ENCODE measurements at places on chromosomes 11 and 22. TPM values are rescaled to one million over a fixed set of nuclear protein-coding genes. Genes with fewer than 3 reads are reported as not detected.
A peak's percentile ranks its signal among the peaks of the same experiment; 100 is the strongest.

DNA sequence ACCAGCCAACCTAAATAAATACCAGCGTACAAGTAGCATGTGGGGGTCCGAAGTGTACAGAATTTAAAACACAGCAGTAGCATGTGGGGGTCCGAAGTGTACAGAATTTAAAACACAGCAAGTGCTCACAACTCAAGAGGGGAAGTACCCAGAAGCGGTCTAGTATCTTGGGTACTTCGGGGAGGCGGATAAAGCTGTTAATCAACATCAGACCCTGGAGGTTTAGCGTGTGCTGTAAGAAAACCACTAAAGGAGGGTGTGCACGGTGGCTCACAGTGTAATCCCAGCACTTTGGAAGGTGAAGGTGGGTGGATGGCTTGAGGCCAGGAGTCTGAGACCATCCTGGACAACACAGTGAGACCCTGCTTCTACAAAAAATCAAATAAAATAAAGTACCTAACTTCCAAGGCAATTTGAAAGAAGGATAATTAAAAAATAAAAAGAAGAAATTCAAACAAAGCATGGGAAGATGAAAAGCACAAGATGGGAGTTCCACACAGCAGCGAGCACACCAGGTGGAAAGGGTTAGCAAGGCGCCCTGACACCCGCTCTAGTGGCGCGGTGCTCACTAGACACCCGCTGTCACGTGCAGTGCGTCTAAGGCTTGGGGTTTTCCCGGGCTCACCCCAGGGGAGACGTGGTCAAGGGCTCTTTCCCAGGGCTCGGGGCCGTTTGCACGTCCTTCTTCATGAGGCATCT is 35.0 kb upstream of the MOB2 start:
- DNase-seq, result no peak

DNA sequence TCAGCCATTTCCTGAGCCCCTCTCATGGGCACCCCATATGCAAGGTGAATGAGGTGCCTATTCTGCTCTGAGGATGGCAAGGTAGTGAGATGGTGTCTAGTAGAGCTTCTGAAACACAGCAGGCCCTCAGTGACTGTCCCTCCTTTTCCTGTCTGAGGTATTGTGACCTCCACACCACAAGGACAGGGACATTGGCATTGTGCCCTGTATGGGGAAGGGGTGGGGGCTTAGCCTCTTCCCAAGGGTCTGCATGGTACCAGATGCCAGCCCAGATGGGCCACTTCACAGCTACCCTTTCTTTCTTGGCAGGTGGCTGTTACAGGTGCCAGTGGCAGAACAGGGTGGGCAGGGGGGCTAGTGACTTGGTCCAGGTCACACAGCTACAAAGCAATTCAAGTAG is 78.8 kb downstream of the CABIN1 start:
- DNase-seq, result no peak

GRCh38 chr11:33700063-33700501 is 544 bp downstream of the C11orf91 start:
- no peak for DNase-seq

- DNase-seq, result no peak
Measured at GRCh38 chr22:39254122-39254521, 9.3 kb upstream of the PDGFB start.

DNA sequence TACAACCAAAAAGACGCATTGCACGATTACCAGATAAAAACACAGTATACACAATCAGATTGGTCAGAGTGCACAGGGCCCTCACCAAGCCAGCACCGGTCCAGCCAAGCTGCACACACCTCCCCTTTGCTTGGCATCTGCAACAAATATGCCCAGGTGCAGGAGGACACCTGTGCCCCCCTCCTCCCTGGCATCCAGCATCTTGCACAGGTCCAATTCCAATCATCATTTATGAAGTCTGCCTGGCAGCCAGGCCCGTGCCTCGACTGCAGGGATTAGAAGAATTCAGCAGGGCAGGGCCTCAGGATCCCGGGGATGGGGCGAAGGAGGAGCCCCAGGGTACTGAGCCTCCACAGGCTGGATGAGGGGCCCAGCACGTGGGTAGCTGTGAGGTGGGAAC is 302.1 kb downstream of the CTTN start:
- no peak for DNase-seq

The CABP4 gene
- total RNA-seq, result not detected

- DNase-seq, result peak; percentile 70
Measured at GRCh38 chr11:65503949-65504673, 5.3 kb downstream of the MALAT1 start.

GRCh38 chr11:65545853-65546216 is 12.3 kb downstream of the LTBP3 start:
- no peak for DNase-seq

The SPI1 gene
- total RNA-seq, result not detected

DNA sequence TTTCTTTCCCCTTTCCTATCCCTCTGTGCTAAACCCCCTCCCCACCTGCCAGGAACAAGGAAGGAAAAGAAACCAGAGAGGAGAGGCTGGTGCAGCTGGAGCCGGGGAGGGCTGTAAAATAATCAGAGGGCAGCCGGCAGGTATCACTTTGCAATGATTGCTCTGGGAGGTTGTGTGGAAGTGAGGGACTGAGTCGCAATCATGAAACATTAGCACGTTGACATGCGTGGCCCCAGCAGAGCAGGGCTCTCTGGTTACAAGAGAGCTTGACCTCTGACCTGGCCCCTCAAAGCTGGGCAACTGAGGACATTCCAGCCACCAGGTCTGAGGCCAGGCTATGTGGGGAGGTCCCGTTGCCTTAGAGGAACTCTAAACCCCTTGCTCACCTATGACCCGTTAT is 170.8 kb upstream of the BDNF start:
- DNase-seq, result no peak

- DNase-seq, result peak; percentile 95
Measured at GRCh38 chr11:3723014-3723708, 52.0 kb upstream of the CHRNA10 start.

DNA sequence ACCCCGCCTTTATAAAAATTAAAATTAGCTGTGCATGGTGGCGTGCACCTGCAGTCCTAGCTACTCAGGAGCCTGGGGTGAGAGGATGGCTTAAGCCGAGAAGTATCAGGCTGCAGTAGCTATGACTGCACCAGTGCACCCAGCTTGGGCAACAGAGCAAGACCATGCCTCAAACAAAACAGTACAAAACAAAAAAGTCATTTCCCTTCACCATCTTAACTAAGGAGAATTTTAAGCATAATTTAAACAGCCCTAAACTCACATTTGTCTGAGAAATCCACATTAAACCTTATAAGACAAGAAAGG is 23.3 kb upstream of the TFIP11 start:
- no peak for DNase-seq

The GAL3ST1 gene
- total RNA-seq, result 0.17 TPM

GRCh38 chr11:107592813-107593212 is 1.9 kb downstream of the ELMOD1 start:
- no peak for DNase-seq

DNA sequence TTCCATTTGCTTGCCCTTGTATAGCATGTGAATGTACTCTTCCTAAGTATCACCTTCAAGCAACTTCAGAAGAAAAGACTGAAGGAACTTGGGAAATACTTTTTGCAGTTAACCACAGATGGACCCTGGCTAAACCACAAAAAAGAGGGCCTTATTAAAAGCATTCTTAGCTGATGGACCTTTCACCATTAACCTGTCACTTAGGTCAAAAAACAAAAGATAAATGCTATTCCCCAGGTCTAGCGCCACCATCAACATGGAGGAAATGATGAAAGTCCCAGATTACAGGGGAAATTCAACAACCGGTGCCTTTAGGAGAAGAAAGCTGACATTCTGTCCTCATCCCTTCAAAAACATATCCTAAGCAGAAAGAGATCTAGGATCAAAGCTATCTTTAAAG is 29.5 kb downstream of the STK33 start:
- no peak for DNase-seq

DNA sequence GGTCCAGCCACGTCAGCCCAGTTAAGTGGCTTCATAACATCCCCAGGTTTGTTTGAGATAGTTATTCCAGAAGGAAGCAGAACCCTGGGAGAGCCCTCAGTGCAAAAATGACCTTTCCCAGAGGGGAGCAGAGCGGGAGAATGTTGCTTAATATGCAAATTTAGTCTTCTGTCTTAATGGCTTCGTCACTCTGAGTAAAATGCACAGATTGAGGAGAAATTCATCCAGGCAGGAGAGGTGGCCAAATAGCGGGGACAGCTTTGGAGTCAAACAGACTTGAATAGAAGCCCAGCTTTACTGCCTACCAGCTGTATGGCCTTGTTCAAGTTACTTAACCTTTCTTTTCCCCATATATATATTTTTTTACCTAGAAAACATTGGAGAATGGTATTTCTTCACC is 12.3 kb upstream of the NRGN start:
- DNase-seq, result no peak

- peak; percentile 63 for DNase-seq
Measured at GRCh38 chr11:31646216-31646615, 136.6 kb downstream of the ELP4 start.

The SHISAL1 gene
- 3.5 TPM for total RNA-seq

The EXPH5 gene
- total RNA-seq, result 11.2 TPM

DNA sequence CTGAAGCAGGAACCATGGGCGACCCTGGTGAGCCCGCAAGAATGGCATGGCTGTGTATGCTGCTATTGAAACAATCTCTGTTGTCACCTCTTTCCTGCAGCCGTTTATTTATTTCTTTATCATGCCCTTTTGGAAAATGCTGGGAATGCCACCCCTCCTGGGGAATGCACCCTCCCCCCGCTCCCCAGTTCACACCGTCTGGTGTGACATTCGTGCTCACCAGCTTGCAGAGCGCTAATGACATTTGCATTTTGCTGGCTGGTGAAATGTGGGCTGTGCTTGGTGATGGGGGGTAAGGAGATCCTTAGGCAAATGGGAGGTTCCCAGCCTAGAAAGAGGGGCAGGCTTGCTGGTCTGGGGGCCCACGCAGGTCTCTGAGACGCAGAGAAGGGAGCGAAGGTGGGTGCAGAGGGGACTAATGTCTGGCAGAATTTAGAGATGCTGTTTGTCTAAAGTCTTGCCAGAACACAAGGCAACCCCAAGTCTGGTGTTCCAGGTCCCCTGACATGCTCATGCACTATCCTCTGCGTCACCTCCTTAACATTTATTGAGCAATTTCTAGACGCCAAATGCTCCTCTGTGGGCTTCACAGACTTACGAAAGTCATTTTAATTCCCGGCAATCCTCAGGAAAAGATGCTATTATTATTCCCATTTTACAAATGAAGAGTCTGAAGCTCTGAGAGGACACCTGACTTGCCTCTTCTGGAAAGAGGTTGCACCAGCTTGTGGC is 91.7 kb downstream of the TP53I11 start:
- DNase-seq, result peak; percentile 49

The RAB36 gene
- total RNA-seq, result 2.5 TPM

The PLAAT4 gene
- 108 TPM for total RNA-seq

- DNase-seq, result no peak
Measured at GRCh38 chr22:44349594-44349993, 36.8 kb upstream of the SHISAL1 start.

DNA sequence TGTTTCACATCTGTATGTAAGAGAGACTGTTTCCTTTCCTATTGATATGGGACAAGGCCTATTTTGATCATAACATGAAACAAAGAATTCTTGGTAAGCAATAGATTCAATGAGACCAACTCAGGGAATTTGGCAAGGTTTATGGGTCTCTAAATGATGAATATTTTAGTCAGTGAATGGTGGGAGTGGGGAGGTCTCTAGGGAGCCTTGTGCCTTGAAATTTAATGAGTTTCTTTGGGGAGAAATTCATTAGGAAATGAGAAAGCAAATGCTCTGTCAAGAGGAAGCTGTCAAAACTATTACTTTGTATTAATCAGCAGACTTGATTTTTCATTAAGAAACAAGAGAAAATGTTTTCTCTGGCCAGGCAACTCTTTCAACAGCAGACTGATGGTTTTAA is 921.7 kb upstream of the API5 start:
- DNase-seq, result no peak

GRCh38 chr11:35927682-35928081 is 16.2 kb upstream of the LDLRAD3 start:
- DNase-seq, result peak; percentile 63

DNA sequence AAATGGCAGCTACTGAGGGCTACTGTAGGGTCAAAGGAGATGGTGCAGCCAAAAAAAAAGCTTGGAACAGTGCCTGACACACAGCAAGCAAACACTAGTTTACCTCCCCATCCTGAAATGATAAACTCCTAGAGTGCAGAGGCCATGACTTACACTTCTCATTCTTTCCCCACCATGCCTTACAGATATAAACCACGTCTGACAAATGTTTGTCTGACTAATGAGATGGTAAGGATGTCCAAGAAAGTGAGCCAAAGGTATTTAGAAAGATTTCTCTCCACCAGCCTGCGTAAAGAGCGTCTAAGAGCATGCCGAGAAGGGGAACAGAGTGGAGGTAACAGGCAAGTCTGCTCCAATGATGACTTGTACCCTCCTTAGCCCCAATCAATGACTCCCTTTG is 99.0 kb downstream of the LARGE1 start:
- peak; percentile 24 for DNase-seq

- no peak for DNase-seq
Measured at GRCh38 chr11:115745610-115746512, 241.6 kb upstream of the CADM1 start.

- DNase-seq, result no peak
Measured at GRCh38 chr11:2794968-2795322, 90.6 kb downstream of the CDKN1C start.

The TP53I11 gene
- 19.5 TPM for total RNA-seq

The RIMBP3C gene
- total RNA-seq, result 0.50 TPM

The EMSY gene
- 11.6 TPM for total RNA-seq

- DNase-seq, result no peak
Measured at GRCh38 chr22:42792909-42793847, 63.9 kb downstream of the ARFGAP3 start.

DNA sequence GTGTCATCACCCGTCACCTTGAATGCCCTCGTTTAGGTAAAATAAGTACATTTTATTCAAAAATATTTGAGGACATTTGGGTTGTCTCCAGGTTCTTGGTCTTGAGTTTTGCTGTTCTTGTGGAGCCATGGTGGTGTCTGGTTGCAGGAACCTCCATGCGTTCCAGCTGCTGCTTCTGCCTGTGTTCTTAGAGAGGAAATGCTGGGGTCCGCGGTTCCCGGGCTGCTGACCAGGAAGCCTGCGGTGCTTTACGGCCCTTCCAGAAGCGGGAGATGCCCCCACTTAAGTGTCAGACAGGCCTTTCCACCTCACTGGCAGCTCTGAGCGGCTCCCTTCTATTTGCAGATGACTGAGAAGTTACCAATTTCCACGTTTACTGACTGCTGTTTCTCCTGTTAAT is 66.8 kb downstream of the LRP5 start:
- DNase-seq, result no peak

The C11orf97 gene
- total RNA-seq, result not detected

GRCh38 chr22:20520093-20520511 is 12.7 kb downstream of the MED15 start:
- DNase-seq, result peak; percentile 64

The STK33 gene
- total RNA-seq, result 2.8 TPM

DNA sequence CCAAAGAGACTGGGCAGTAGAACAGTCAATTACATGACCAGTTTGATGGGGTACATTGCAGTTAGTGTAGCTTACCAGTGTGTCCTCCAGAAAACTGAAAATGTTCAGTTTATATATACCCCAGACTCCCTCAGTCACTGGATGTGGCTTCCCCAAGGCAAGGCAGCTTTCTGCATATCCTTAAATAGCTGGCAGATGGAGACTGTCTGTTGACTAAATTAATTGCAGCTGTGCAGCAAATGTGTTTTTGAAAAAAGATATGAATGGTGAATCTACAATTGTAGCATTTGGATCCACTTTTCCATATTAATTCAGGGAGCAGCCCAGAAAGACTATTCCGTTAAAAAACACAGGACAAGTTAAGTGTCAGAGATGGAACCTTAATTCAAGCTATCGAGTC is 565.1 kb upstream of the CCDC179 start:
- DNase-seq, result peak; percentile 2

GRCh38 chr11:779955-780532 is 2.8 kb upstream of the GATD1 start:
- no peak for DNase-seq

The CDHR5 gene
- total RNA-seq, result not detected

GRCh38 chr22:32817137-32817730 is 15.7 kb downstream of the TIMP3 start:
- DNase-seq, result no peak
